ENCODE measurements at places on chromosomes 12 and 14.

DNA sequence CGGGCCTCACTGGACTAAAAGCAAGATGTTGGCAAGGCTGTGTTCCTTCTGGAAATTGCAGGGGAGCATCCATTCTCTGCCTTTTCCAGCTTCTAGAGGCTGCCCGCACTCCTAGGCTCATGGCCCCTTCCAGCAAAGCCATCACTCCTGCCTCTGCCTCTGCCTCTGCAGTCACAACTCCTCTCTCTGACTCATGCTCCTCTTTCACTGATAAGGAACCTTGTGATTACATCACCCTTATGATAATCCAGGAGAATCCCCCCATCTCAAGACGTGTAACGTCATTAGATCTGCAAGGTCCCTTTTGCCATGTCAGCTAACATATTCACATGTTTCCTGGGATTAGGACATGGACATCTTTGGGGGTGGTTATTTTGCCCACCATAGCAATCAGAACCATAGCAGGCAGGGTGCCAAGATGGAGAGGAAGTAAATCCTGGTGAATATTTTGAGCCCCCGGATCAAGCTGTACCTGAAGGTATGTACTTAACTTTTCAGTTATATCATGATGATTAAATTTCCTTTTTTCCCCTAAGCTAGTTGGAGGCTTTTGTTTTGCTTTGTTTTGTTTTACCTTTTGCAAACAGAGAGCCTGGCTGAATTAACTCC, 123.6 kb downstream of the SCARB1 start:
- no peak for DNase-seq

DNA sequence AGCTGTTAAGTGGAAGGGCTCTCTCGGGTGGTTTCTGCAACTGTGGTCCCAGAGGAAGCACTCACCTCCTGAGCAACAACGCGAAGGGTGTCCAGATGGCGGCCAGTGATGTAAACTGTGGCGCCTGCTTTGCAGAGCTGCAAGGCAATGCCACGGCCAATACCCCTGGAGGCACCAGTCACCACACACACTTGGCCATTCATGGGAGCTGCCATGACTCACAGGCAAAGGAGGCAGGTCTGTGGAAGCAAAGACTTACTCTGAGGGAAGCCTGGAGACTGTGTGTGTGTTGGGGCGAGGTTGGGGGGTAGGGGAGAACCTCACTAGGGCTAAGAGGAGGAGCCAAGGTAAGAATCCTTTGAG, 707 bp downstream of the DHRS1 start:
- no peak for DNase-seq

DNA sequence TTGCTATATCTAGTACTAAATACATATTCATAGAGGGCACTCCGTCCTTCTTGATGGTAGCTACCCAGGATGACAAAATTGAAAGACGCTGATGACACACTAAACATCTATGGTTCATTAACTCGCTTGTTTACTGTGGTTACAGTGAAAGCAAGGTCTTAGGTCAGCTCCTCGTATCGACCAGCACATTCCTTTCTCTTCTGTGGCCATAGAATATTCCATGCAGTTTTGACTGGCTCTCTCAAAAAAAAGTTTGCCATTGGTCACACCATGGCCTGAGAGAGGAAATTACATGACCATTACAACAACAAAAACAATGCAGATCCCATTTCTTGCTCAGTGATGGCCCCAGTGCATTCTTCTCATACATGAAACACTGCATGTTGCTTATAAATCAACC, 411.4 kb upstream of the SOX5 start:
- DNase-seq = no peak

- DNase-seq = no peak
Observed at GRCh38 chr12:62907078-62907477, 27.9 kb downstream of the PPM1H start.

DNA sequence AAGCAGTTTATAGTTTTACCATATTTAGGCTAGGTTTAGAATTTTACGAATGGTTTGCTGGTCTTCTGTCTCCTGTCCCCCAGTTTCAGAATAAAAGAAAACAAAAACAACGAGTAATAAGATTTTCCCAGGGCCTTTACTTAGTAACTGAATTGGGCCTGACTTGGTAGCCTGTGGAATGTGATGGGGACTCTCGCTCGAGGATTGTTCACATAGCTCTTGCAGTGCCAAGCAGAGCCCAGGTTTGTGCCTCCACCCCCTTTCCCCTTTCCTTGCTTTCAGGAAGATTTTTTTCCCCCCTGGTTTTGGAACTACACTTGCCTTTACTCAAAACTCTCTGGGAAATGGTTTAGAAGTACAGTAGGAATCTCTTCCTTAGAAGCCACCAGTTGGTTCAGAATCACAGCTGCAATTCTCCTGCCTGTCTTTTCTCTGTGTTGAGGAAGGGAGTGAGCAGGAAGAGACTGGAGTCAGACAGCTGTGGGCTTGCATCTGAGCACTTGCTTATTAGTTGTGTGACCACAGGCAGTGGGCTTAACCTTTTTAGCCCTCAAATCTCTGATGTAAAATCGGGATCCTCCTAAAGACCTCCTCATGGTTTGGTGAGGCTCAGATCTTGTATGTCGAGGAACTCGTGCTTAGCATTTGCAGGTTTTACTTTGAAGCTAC, 501.2 kb downstream of the PCNX1 start:
- no peak for DNase-seq

DNA sequence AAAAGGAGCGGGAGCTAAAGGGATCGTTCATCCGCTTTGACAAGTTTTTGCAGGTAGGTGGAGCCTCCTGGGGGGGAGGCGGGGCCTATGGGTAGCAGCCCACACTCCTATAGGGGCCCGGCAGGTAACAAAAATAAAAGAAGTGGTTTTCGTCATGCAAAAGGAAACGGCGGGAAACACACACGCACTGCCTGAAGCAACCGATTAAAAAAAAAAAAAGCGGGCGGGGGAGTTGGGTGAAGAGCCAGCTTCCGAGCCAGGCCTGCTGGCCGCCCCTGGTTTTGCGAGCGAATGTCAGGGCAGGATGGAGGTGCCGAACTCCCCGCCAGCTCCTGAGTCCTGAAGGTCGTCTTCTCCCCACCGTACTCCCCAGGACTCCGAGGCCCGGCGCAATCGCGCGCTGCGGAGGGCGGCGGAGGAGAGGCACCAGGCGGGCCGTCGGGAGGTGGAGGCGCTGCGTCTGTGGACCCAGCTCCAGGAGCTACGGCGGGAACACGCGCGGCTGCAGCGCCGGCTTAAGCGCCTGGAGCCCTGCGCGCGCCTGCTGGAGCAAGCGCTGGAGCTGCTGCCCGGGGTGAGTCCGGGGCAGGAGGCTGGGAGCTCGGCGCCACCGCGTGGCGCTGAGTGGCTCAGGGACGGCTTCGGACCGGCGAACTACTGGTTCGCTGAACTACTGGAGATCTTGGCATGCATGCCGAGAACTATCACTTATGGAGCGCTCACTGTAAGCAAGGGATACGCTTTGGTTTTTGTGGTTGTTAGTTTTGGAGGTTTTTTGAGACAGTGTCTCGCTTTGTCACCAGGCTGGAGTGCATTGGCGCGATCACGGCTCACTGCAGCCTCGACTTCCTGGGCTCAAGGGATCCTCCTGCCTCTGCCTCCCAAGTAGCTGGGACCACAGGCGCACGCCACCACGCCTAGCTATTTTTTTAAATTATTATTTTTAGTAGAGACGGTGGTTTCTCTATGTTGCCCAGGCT, 3.6 kb downstream of the CFAP73 start:
- DNase-seq = peak; percentile 79

DNA sequence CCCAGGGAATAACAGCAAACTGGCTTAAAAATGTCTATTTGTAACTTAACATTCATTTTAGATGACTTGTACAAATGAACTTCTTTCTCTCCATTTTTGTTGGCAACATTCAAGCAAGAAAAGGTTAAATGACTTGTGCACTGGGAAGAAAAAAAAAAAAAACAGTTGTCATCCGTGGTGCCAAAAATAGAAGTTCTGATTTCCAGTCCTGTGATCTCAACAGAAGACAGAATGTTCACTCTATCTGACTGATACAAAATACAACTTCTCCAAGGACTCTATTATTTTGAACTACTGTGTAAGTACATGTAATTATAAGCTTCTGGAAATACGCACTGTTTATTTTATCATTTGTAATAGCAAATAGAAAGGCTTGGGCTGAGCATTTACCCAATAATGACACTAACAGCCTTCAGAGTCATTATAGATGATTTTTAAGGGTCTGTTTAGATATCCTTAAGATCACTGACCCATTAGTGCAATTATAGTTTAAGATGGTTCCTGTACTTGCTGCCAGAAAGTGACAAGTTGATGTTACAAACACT, 59.9 kb downstream of the LIN7A start:
- no peak for DNase-seq

DNA sequence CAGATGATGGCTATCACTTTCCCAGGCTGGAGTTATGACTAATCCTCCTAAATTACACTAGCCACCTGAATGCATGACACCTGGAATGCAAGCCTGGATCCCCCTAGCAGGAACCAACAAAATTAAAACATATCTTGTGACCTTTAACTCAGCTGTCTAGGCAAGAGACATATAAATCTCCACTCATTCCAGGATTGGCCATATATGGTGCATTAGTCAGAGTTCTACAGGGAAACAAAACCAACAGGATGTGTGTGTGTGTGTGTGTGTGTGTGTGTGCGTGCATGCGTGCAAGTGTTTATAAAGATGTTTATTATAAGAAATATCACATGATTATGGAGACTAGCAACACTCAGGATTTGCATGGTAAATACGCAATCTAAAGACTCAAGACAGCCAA, 212.8 kb downstream of the KIF21A start:
- no peak for DNase-seq

DNA sequence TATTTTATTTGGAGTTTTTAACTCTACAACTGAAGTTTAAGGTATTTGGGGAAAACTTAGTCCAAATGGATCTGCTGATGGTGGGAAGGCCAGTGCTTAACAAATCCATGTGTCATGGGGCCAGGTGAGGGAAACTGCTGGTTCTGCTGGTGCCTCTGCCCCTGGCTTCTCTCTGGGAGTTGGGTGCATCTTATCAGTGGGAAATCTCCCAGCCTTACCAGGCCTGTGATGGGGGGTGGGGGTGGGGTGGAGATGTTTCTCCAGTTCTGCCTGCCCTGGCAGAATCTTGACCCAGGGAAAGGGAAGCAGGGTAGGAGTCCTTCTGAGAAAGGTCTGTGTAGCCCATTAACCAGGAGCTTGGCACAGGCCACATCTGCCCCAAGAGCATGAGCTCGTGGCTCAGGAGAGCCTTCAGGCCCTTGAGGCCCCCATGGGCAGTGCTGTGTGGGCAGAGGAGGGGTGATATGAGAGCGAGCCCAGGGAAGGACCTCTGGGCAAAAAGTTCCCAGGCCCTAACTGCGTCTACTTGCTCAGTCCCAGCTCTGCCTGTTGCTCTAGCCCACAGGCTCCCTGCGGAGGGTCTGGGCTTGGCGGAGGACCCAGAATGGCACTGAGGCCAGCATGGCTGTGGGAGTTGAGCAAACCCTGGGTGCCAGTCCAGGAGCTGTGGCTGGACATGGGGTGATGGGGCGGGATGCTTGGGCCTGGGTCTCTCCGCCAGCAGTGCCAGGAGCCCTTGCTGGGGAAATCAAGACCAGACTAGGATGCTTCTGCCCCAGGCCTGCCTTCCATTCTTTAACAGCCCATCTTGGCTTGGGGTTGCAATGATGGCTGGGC, 18.2 kb downstream of the VASH1 start:
- DNase-seq = no peak

DNA sequence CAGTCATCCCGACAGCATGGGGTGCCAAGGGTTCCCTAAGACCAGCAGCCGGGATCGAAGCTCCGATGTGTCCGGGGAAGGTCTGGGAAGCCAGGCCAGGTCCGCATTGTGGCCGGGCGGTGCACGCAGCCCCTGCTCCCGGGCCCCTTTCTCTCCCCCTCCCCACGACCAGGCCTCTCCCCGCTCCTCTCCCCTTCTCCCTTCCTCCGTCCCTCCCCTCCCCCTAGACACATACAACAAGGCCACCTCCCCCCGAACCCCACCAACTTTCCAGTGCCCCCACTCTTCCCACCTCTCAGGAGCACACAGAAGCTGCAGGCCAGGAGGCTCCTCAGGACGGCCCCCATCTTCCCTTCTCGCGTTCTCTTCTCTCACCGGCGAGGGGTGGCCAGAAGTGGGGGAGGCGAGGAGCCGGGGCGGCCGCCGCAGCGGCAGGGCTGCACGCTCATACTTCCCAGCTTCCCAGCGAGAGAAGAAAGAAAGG, 413 bp downstream of the LRP6 start:
- DNase-seq = no peak

GRCh38 chr14:81427348-81428058, 27.4 kb upstream of the STON2 start:
- no peak for DNase-seq

GRCh38 chr12:54138219-54138618, 50.6 kb downstream of the SMUG1 start:
- DNase-seq = no peak

- no peak for DNase-seq
Observed at GRCh38 chr14:61102549-61103466, 121.8 kb downstream of the SLC38A6 start.

DNA sequence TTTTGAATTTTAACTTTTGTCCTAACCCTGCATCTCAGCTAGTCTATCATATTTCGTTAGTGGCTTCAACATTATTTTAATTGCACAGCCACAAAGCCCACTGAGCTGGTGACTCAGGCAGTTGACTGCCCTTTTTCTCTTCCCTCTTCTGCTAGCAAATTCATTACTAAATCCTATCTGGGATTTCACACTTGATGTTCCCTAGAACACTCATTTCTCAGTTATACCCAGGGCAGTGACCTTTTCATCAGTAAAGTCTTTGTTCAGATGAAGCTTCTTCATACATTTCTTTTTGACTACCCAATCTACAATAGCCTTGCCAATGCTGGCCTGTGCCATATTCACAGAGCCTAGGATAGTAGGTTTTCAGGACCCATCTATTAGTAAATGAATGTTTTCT, 107.0 kb downstream of the ATXN7L3B start:
- DNase-seq = no peak

DNA sequence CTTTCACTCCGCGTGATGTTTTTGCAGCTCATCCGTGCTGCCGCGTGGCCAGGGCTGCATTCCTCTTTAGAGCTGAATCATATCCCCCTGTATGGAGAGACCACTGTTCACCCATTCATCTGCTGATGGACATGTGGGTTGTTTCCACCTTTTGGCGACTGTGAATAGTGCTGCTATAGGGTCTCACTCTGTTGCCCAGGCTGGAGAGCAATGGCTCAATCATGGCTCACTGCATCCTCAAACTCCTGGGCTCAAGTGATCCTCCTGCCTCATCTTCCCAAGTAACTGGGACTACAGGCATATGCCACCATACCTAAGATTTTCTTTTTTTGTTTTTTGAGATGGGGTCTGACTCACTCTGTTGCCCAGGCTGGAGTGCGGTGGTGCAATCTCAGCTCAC, 36.5 kb downstream of the RILPL1 start:
- no peak for DNase-seq

DNA sequence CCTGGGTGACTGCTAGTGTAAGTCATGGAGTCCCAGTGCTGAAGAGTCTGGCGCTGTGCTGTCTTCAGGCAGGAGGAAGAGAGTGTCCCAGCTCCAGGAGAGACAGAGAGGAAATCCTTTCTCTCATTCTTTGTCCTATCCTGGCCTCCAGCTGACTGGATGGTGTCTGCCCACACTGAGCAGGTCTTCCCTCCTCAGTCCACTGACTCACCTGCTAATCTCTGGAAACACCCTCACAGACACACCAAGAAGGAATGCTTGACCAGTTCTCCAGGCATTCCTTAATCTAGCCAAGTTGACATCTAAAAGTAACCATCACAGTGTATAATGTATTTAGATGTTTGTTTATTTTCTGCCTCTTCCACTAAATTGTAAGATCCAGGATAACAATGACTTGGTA, 53.9 kb downstream of the EMP1 start:
- no peak for DNase-seq

- DNase-seq = no peak
Observed at GRCh38 chr12:91561958-91562325, 379.3 kb upstream of the DCN start.

GRCh38 chr12:30823156-30823699, 68.5 kb upstream of the CAPRIN2 start:
- DNase-seq = no peak

Data from D721Med (cell line).